ENCODE measurements at places on chromosomes 7 and 10.
A peak's percentile ranks its signal among the peaks of the same experiment; 100 is the strongest.

DNA sequence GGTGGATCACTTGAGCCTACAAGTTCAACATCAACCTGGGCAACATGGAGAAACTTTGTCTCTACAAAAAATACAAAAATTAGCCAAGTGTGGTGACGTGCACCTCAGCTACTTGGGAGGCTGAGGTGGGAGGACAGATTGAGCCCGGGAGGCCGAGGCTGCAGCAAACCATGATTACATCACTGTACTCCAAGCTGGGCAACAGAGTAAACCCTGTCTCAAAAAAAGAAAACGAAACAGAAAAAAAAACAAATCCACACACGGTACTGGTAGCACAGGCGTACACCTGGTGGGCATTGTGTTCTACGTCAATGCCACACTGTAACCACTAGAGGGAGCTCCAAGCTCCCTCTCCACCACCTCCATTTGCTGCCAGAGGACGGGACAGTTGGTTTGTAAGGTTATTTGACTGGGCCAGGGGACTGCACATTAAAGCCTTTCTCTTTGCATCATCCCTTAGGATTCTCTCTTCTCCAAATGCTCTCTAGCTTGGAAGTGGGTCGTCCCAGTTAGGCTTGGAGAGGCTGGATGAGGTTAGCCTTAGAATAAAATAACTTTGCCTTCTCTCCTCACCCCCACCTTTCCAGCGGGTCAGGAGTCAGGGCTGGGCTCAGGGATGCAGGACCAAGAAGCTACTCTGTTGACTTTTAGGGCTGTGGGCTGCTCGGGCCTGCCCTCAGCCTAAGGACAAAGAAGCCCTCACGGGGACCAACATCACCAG is 130.8 kb downstream of the SORBS1 start:
- DNase-seq = peak; percentile 66

DNA sequence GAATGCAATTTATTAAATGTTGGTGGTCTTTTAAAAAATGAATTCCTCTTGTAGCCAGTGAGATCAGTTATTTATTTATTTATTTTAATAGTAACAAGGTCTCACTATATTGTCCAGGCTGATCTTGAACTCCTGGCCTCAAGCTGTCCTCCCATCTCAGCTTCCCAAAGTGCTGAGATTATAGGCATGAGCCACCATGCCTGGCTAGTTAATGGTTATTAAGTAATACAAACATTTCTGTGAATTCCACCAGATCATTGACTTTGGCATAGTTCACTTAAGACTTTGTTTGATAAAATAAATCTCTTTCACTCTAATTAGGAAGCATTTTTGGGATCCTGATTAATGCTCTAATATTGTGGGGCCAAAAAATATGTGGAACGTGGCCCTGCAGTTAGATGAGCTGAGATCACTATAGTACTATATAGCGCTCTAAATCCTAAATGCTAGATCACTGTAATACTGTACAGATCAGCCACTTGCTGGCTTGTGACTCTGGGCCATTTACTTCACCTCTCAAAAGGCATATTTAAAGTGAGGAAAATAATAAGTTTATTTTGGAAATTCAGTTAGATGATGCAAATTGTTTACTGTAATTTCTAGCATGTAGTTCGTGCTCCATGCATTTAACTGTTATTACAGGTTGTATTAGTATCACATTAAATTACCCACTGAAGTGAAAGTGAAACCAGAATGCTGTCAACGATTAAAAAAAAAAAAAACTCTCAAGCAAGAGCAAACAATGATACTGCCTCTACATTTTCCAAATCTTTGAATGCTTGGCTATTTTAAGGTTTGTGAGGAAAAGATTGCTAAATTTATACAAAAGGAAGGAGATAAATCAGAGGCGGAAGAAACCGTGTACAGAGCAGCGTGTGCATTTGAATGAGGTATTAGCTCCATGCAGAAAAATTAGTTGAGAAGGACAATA is 15.9 kb upstream of the FAS start:
- DNase-seq = peak; percentile 41

- DNase-seq = no peak
Measured at GRCh38 chr7:12761111-12761510, 73.7 kb downstream of the ARL4A start.

- DNase-seq = no peak
Measured at GRCh38 chr10:131853610-131853964, 47.2 kb upstream of the PPP2R2D start.

GRCh38 chr7:6078548-6078947 is 47.4 kb downstream of the ANKRD61 start:
- peak; percentile 17 for DNase-seq

- no peak for DNase-seq
Measured at GRCh38 chr10:24930427-24930826, 22.0 kb downstream of the PRTFDC1 start.

- DNase-seq = no peak
Measured at GRCh38 chr10:126544565-126544964, 125.9 kb downstream of the C10orf90 start.

DNA sequence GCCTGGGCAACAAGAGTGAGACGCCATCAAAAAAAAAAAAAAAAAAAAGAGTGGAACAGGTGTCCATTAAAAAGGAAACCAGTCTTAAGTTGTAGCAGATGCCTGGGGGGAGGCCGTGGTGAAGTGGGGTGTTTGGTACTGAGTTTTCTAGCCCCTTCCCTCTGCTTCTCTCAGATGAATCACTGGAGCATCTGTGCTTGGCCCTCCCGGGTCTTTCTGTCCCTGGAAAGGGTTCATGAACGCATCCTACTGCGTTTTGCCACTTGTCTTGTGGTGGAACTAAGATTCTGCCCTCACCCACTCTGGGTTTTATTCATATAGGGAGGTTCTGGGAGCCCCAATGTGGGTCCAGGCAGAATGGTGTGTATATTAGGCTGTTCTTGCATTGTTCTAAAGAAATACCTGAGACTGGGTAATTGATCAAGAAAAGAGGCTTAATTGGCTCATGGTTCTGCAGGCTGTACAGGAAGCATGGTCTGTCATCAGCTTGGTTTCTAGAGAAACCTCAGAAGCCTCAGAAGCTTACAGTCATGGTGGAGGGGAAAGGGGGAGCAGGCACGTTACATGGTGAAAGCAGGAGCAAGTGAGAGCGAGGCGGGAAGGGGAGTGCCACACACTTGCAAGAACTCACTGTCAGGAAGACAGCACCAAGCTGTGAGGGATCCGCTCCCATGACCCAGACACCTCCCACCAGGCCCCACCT is 63.5 kb downstream of the CAMK1D start:
- DNase-seq = no peak

DNA sequence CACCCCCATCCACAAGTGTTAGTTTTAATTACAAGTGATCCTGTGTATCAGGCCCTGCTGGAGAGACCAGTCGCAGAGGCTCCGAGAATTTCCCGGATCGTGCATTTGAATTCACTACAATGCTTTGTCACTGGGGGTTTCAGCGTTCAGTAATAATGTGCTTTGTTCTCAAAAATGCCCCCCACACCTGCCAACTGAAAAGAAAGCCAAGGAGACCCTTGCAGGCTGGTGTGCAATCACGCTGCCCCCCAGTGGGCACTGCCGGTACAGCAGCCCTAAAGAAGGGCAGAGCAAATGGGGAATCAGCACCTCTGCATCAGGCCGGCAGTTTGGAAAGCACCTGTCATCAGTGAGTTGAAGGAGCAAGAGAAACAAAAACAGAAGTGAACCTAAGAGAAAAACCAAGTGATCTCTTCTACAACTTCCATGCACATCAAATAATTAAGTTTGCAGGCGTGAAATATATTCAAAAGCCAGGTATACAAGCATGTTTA is 177.6 kb downstream of the PARD3 start:
- DNase-seq = peak; percentile 66

DNA sequence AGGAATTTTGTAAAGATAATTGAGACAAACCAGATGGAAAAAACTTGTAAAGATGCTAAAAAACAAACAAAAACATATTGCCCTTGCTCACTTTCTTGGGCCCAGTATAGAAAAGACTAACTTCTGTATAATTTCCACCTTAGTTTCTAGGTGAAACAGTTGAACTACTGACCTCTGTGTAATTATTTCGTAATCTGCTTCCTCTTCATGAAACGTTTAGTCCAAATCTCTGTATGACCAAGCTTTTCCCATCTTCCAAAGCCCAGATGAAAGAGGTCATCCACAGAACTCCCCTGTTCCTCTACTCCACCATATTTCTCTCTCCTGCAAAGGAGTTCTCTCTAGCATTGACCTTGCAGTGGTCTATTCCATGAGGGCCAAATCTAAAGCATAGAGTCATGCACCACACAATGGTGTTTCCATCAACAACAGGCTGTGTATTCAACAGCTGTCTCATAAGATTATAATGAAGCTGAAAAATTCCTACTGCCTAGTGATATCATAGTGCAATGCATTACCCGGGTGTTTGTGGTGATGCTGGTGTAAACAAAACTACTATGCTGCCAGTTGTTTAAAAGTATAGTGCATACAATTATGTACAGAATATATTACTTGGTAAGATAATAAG is 647.6 kb downstream of the TNS3 start:
- no peak for DNase-seq

DNA sequence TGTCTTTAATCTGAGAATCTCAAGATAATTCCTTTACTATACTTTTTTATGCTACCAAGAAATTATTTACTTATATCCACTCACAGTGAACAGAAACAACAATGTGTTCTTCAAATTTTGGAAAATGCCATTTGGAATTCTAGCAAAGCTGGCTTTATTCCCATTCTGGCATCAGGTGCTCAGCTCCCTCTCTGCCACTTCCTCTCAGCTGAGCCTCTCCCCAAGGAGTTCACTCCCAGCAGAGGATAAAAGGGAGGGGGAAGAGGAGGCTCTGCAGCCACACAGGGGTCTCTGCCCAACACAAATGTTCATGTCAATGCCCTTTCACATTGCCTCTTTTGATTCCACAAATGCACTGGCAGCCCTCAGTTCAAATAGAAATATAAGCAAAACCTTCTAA is 116.9 kb downstream of the CPEB3 start:
- no peak for DNase-seq

DNA sequence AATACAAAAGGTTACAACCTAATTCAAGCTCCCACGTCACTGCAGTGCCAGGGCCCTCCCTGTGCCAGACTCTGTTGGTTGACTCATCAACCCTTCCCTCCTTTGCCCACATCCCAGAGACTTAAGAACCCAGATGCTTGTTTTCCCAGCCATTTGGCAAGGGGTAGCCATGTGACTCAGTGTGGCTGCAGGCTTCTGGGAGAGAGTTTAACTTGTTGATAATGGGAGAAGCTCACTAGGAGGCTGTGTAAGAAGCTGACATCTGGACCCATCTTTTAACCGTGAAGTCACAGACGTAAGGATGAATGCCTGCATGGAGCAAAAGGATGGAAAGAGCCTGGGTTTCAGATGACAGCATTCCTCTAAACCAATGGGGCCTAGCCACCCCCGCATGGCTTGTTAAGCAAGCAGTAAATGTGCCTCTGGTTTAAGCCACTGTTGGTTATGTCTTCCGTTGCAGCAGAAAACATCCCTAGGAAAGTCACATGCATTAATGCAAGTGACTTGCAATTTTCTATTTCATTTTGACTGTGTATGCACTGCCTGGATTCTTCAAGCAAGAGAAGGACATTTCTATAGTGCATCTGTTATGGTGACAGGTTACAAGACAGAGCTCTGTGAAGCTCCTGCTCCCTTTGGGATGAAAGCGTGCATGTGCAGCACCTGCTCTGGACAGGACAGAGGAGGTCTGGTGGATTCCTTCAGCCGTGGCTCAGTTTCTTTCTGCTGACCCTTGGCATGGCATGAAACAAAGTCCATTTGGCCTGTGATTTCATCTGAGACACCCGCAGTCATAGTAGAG is 57.5 kb upstream of the CREB5 start:
- DNase-seq = no peak

- DNase-seq = no peak
Measured at GRCh38 chr7:151057506-151057988, at the start of gene CDK5. Gene CDK5 (minus strand): TSS chr7:151057897. CDS start chr7:151057848, 49 bp downstream.

GRCh38 chr10:129949891-129950291 is 14.2 kb downstream of the EBF3 start:
- no peak for DNase-seq

GRCh38 chr10:110181451-110181850 is 26.0 kb upstream of the MXI1 start:
- DNase-seq = no peak

GRCh38 chr7:51317582-51317910 is 937 bp upstream of the COBL start:
- DNase-seq = no peak

DNA sequence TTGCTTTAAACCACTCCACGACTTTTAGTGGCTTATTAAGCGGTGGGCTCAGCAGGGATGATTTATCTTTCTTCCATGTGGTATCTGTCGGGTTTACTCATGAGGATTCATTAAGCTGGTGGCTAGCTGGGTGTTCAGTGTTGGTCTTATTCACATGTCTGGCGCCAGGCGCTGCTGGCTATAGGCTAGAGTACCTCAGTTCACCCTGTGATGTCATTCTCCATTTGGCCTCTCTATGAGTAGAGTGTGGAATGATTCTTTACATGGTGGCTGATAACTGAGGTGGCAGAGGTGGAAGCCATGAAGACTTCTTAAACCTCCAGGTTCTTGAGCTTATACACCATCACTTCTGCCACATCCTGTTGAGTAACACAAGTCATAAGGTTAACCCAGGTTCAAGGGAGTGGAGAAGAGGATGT is 115.4 kb downstream of the MLLT10 start:
- no peak for DNase-seq

DNA sequence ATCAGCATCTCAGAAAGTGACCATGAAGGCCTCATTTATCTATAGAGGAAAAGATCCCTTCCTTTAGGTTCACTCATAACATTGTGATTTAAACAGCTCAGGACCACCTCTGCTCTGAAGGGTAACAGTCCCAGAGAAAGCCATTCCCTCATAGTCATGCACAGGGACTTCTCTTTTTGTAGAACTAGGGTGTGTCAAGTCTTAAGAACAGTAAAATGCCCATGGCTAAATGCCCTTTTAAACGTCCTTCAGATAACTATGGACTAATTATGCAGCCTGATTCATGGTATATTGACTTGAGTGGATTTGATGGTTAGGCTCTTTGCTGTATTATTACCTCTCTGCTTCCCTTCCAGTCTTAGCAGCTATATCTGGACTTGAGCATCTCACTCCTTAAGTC is 337.8 kb downstream of the SORCS1 start:
- no peak for DNase-seq

- no peak for DNase-seq
Measured at GRCh38 chr10:18455086-18455884, 196.1 kb downstream of the NSUN6 start.
